H54 (cell line): ENCODE measurements at places on chromosomes 5 and 9.

DNA sequence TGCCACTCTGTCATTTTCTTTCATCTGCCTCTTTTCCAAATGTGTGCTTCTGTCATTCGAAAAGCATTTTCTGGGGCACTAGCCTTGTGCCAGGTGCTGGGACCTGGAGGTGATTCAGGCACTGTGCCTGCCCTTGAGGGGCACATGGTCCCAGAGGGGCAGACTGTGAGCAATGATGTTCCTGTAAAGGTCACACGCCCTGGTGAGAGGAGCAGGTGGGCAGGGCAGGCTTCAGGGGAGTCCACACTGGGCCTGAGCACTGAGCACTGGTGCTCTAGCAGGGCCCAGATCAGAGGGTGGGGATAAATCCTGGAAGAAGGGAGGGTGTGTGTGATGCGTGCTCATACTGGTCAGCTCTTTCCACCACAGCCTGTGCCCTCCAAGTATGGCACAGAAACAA lies 77.8 kb downstream of the COL15A1 start:
- DNase-seq, result no peak

- no peak for DNase-seq
These were observed 93.1 kb upstream of the ACO1 start for GRCh38 chr9:32291370-32291769.

DNA sequence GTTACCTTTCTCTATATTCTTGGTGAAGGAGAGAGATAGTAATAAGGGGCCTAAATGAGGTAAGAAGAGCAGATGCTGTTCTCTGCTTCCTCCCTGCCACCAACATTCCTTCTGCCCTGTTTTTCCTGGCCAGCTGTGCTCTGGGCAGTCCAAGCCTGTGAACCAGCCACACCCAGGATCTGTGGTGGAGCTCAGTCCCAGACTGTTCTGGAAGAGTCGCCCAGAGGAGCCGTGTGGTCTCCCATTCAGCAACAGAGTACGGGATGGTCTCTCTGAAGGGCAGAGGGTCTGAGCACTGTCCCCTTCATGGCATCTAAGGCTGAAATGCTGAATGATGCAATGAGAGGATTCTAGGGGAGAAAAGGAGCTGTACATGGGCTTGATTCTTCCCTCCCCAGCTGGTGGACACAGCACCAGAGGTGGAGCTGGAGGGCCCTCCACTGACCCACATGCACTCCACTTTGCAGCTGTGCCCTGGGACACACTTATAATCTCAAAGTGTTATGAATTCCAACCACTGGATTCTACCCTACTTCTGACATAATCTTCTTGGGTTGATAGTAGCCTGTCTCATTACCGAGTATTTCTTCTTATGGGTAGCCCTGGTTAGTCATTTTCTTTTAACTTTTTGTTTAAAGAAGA lies 70.8 kb upstream of the RPS23 start:
- no peak for DNase-seq

DNA sequence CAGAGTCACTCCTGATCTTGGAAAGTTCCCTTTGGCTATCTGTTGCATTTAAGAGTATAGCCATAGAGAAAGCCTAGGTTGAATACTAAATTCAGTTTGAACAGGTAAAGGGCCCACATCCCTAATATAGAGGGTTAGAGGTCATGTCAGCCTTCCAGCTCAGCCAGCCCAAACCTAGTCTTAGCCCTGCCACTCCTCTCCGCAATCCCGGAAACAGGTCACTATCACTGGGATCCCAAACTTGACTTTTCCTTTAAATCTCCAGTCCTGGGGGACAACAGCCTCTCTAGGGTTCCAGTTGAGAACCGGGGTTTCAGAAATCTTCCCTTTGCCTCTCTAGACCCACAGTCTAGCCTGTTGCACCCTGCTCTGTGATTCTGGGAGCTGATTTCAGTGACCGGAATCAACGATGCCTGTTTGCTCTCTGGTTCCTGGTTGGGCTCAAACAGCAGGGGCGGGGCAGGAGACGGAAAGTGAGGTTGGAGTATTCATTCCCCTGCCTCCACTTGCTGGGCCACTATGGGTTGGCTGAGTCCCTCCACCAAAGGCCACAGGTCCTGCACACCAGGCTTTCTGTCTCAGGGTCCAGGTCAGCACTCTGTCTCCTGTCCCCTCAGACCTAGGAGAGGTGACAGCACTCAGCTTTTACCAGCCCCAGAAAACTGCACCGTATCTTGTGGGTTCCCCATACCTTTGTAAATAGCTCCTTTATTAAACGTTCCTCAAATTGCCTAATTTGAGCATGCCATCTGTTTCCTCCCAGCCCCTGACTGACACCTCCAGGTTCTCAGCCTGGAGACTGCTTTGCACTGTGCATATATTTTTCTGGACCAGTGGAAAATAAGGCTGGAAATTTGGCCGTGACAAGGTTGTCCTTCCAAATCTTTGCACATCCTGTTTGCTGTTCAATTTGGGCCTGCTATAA lies 23.8 kb upstream of the CPEB4 start:
- no peak for DNase-seq

- no peak for DNase-seq
These were observed 111.1 kb downstream of the AGTPBP1 start for GRCh38 chr9:85630676-85631075.

GRCh38 chr5:66769030-66769733 lies 173.0 kb downstream of the MAST4 start:
- no peak for DNase-seq

GRCh38 chr9:14085810-14086209 lies 228.1 kb downstream of the NFIB start:
- DNase-seq, result no peak

GRCh38 chr5:77990020-77990419 lies 213.9 kb upstream of the TBCA start:
- DNase-seq, result no peak

GRCh38 chr5:179451114-179451827 lies 99.1 kb upstream of the RUFY1 start:
- no peak for DNase-seq

- no peak for DNase-seq
These were observed 53.4 kb downstream of the PUM3 start for GRCh38 chr9:2790466-2790865.
